ENCODE measurements at places on chromosomes 1 and 21.

DNA sequence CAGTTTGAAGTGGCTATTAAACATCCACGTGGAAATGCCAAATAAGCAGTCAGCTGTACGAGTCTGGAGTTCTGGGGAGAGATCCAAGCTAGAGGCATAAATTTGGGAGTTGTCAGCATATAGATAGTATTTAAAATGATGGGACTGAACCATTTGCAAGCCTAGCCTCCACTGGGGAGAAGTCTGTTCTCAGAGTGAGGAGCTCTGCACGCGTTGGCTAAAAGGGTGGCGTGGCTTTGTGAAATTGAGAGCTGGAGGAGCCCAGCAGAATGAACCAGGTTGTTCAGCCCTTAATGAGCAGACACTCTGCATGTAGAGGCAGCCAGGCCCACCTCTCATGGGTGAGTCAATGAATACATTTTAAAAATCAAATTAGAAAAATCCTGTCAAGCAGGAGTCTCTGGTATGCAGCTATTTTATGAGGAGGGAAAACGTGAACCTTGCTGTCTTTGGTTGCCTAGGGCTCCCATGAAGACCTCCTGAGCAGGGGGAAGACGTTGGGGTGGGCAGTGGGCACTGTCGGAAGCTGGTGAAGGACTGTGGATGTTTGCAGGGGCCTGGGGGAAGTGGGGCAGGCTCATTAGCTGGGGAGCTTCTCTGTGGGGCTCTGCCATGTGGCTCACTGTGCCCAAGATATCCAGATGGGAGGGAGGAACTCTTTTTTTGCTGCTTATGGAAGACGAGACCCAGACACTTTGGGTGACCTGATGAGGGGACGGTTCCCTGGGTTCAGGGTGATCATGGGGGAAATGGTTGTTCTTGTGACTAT, 18.8 kb downstream of the TMCC2 start:
- no peak for DNase-seq

- DNase-seq: no peak
Observed at GRCh38 chr21:29133796-29134195, 3.4 kb downstream of the MAP3K7CL start.

DNA sequence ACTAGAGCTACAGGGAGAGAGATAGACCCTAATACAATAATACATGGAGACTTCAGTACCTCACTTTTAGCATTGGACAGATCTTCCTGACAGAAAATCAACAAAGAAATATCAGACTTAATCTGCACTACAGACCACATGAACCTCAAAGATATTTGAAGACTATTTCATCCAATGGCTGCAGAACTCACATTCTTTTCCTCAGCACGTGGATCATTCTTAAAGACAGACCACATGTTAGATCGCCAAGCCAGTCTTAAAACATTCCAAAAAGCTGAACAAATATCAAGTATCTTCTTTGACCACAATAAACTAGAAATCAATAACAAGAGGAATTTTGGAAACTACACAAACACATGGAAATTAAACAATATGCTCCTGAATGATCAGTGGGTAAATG, 576.0 kb downstream of the KIF26B start:
- no peak for DNase-seq

- DNase-seq: no peak
Observed at GRCh38 chr1:206727981-206728696, 42.4 kb upstream of the IL19 start.

- DNase-seq: no peak
Observed at GRCh38 chr1:232227306-232227705, 402.6 kb downstream of the SIPA1L2 start.

DNA sequence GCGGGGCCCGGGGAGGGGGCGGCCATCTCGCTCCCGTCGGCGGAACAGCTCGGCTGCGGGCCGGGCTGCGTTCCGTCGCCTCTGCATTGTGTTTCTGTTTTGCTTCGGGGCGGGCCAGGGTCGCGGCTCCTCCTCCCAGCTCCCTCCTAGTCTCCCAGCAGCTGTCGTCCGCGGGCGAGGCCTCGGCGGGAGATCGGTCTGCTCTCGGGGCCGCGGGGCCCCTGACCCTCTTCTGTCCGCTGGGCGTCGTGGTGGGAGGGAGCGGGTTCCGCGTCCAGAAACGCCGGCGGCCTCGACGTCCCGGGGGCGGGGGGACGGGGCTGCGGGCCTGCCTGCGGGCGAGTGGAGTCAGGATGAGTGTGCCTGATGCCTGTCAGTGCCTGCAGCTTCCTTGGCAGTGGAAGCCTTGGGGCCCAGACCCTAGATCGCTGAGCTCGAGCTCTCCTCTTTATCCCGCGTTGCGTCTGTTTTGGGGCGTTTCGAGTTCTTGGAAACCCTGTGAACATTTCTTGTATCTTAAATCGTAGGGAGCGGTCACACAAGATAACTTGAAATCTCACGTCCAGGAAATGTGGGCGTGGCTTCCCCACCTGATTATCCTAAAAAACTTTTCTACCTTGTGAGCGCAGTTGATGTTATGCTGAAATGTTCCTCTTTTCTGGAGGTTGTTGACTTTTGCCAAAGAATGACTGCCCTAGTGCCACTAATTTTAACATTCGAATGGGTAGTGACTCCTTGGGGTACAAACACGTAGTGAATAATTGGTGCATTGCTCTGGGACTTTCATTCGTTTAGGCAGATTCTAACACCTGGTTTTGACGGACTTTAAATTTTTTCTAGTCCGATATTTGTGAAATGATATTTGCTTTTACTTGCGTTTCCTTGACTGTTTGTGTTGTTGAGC, 676 bp downstream of the MORC3 start:
- peak; percentile 72 for DNase-seq

DNA sequence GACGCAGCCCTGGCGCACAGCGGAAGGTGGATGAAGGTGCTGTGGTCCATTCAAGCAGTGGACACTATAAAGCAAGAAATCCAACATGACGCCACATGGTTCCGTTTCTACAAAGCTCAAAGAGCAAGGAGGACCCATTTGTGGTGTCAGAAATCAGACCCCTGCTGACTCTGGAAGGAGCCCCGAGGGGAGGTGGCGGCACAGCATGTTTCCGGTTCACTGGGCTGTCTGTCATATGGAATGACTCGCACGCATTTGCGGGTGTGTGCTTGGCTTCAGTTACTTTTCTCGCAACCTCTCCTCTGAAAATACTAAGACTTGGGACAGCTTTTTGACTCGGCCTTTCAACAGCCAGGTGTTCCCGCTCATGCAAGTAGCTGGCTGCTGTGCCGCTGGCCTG, 29.1 kb upstream of the LRRC47 start:
- DNase-seq: no peak

- DNase-seq: no peak
Observed at GRCh38 chr1:22263359-22263758, 120.5 kb upstream of the WNT4 start.

GRCh38 chr21:38498057-38498833, at the start of gene ERG:
Gene ERG (minus strand): TSS chr21:38498477. CDS start chr21:38498380, 97 bp downstream.
- no peak for DNase-seq

DNA sequence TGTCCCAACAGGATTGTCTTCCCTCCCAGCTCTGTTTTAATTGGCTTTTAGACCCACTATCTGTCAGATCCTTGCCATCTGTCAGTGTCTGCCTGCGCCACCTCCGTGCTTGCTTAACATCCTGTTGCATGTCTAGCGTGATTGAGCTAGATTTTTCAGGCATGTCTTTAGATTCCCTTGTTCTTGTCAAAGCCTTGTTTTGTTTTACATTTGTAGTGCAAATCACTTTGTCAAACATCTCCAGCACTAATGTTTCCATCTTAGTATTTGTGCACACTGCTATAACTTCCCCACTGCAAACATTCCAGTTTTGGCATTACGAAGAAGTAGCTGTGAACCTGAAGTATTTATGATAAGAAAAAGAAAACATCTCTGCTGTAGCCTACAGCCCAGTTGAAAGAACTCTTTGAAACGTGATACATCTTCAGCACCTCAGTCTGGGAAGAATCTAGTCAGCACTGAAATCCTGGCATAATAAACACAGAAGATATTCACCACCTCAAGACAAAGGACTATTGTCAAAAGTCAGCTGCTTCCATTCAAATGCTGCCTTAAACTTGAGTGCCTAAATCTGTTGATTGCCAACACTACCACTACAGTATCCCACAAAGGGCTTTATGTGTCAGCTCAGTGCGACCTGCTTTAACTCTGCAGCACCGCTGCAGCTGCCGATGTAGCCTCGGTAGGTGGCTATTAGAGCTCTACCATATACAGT, 105.0 kb downstream of the FNBP1L start:
- no peak for DNase-seq
